ENCODE measurements at places on chromosomes 3 and 15.

DNA sequence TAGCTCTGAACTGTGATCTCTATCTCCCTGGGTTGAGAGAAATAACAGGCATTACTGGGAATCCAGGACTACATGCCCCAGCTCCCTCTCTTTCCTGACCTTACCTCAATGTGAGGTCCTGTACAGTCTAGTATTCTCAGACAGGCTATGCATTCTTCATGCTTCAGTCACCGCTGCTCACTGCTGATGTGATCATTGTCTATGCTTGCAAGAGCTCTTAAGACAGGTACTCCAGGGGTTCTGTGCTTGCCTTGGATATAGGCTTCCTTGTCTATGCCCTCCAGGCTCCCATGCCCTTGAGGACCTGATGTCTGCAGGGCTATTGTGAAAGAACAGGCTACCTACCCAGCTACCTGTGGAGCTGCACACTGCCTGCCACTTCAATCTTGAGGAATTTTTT, 183.6 kb downstream of the MBNL1 start:
- no peak for DNase-seq

- DNase-seq: no peak
Measured at GRCh38 chr15:34900748-34901147, 68.8 kb downstream of the AQR start.

DNA sequence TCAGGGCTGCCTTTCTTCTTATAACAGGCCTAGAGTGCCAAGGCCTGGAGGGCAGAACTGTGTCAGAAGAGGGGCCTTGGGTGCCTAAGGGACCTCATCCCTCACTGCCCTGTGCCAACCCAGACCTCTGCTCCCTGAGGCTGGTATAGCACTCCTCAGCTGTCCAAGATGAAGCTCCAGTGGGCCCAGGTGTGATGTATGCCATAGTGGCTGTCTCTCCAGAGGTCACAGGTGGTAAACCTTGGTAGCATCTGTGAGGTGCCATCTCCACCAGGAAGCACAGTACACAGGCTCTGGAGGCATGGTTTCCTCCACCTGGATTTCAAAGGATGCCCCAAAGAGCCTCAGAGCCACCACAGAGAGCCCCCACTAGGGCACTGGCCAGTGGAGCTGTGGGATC, 12.3 kb upstream of the KLHL40 start:
- DNase-seq: no peak

- no peak for DNase-seq
Measured at GRCh38 chr3:158350971-158351370, 220.0 kb upstream of the MLF1 start.

DNA sequence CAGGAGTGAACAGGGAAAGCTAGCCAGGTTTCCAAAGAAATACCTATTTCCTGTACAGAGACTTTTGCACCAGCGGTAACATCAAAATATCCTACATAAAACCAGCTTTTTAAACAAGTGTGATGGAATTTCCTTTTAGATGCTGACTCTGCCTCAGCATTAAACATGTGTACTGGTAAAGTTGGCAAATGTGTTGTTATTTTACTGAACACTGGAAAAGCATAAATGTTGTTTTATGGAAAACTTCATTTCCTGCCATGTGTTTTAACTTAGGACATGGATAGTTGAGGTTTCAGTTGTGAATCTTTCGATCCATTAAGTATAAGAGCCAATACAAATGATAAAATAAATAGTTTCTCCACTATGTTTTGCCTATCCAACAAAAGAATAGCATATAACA, 15.7 kb downstream of the OXNAD1 start:
- no peak for DNase-seq

- no peak for DNase-seq
Measured at GRCh38 chr15:40313531-40314398, 6.0 kb upstream of the PLCB2 start.

- DNase-seq: no peak
Measured at GRCh38 chr15:83436513-83437158, 10.5 kb upstream of the SH3GL3 start.

GRCh38 chr3:197353001-197353866, 54.8 kb upstream of the DLG1 start:
- no peak for DNase-seq

DNA sequence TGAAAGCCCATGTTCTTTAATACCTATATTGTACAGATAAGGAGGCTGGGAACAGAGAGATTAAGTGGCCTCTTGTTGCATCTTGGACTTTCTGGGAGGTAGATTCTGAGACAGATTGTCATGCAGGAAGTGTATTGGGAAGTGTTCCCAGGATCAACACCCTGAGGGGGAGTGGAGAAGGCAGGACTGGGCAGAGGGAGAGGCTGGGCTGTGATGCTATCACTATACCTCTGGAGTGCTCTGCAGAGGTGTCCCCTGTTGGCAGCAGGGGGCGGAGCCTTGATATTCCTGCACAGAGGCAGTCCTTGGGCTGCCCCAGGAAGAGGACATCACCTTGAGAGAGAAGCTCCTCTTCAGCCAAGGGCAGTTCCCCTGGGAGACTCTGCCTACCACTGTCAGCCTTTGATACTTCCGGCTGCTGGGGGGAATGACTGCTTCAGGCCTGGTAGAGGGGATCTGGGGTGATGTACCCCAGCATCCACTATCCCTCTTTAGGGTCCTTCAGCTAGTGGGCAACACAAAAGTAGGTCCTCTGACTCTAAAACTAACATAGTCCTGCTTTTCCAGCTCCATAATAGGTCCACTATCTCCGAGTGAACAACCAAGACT, 97.4 kb upstream of the RNU6-1 start:
- no peak for DNase-seq

- no peak for DNase-seq
Measured at GRCh38 chr3:56725175-56725574, 42.1 kb upstream of the TASOR start.

DNA sequence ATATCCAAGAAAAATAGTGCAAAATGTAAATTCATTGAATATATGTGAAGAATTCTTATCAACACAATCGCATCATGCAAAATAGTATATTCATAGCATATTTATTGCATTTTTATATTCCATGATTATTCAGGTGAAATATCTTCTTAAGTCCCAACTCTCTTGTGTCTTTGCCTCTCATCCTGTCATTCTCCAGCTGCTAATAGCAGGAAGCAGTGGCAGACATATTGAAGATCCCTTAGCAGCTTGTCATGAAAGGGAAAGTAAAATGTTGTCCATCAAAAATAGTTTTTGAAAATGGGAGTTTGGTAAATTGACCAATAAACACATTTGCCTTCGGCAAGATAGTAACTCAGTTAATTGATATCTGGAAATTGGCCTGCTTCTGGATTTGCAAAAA, 265.3 kb upstream of the TGFBR2 start:
- DNase-seq: no peak

DNA sequence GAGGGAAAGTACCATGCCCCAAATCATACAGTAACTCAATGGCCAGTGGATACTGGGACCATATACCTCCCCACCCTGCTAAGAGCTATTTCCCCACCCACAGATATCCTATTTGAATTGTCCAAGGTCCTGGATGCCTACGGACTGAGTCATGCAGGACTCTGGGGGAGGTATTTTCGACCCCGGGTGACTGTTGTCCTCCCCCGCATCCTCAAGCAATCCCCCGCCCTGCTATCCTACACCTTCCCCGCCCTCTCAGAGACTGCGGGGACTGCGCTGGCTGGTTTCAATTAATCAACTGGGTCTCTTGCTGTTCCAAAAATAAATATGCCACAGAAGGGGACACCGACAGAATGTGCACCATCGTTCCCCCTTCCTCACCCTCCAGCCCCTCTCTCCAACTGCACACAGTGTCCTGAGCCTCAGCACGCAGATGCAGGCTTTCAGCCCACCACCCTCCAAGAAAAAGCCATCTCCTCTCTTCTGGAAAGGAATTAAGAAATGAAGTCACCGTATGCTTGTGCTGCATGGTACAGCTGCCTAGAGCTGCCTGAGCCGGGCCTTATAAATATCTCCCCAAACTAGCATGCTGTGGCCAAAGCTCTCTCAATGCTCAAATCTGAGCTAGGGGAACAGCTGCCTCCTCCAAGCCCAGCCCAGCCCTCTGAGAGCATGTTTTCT, 8.1 kb downstream of the CAV3 start:
- DNase-seq: no peak

- DNase-seq: no peak
Measured at GRCh38 chr3:133525435-133525834, 48.1 kb upstream of the CDV3 start.

DNA sequence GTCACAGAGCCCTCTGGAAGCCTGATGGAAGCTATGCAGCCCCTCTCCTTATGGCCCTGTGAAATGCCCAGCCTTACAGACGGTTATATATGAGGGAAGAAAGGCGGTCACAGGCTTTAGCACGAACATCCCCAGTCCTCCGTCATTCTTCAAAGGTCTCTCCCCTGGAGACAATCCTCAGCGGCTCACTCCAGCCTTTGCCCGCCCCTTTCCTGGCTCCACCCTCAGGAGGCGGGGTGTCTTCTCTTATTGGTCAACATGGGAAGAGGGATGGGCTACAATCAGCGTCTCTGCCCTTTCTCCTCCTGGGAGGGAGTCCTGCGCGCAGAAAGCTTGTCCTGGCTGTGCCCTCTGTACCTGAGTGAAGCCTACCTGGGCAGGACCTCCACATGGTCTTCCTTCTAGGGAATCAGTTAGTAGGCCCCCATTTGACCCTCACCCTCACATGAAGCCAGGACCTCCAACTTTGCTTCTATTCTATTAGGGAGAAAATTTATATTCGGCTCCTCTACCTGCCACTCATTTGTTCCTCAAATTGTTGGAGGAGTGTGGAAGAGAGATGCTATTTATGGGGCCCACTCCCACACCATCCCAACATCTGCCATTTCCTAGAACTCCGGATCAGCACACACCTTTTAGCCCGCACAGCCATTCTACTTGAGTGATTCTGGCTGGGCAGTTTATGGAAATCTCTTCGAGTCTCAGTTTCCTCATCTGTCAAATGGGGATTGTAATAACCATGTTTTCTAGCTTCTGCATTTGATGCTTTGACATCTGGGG, 112.9 kb upstream of the SLC6A11 start:
- no peak for DNase-seq

DNA sequence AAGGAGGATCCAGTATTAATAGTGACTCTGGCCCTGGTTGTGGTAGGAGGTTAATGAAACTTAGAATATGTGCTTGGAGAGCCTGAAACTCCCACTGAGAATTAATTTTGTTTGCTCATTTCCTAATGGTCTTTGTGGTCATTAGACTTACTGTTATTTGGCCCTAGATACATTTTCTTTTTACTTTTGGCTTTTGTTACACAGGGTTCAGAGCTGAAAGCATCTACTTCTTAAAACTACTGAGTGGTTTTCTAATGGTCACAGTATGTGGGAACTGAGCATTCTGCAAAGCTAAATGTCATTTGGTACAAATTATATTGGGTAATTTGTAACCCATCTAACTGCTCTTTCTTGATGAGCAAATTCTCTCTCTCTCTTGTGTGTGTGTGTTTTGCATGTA, 433.4 kb upstream of the IL12A start:
- DNase-seq: no peak

- no peak for DNase-seq
Measured at GRCh38 chr15:100255644-100256043, 86.1 kb downstream of the ADAMTS17 start.

DNA sequence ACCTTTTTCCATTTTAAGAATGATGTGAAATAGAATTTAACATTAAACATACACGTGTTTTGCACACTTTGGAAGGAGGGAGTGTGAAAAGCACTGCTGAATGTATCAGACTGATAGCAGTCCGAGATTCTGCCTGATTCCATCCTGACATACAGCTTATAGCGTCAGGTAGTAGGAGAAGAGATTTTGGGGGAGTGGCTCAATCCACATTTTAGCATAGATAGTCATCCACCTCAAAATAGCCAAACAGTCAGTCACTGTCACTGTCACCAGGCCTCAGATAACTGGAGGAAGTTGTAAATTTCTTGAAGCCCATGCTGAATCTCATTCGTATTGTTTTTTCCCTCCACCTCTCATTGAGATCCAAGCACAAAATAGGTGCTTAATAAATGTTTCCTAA, 35.4 kb upstream of the ARHGEF26 start:
- no peak for DNase-seq

- no peak for DNase-seq
Measured at GRCh38 chr3:16944356-16944755, 59.6 kb downstream of the PLCL2 start.

Measured in stimulated activated CD4-positive, alpha-beta T cell treated with anti-CD3 and anti-CD28 coated beads, Interleukin-1b, Interleukin-23, amount 100 ng/mL, for 1 hour (primary cell).